ENCODE measurements at places on chromosomes 13 and 19.

DNA sequence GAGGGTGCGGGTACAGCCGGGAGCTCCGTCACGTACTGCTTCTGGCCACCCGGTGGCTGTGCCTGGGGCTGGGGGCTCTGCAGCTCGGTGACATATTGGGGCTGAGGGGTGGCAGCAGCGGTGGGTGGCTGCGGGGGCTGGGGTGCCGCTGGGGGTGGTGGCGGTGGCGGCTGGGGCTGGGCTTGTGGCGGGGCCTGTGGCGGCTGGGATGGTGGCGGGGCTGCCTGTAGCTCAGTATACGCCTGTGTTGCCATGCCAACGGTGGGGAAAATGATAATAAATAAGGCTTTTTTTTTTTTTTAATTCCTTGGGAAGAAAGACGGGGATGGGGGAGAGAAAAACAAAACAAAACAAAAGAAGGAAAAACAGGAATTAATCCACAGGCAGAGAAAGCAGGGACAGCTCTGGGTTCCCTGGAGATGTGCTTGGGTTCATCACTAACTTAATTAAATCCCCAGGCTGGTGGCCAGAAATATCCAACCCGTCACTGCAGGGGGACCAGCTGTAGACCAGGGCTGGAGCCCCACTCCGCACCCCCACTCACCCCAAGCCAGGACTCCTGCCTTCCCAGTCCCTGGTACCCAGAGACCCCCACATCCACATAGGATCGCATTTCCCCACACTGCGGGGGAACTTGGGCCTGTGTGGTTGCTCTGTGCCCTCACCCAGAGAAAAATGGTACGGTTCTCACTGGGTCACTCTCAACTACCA, 12.4 kb downstream of the RFX1 start:
- no peak for DNase-seq

DNA sequence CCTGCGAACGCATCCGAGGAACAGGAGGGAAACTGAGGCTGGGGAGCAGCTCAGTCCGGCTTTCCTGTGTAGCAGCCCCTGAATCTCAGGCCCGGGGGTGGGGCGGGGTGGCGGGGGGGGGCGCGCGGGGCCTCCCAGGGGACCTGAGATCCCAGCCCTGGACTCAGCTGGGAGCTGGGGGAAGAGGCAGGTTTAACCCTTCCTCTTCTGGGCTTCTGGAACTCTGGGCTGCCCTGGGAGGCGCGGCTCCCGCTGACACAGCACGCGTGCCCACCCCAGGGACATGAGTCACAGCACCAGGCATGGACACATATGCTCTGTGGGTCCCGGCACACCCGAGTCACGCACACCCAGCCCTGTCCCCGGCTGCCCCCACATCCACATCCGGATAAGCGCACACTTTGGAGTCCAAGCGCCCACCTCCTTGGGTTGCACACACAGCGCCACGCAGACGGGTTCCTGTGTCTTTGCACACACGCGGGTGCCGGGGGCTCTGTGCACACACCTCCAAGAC, 3.5 kb upstream of the CIRBP start:
- DNase-seq: no peak

DNA sequence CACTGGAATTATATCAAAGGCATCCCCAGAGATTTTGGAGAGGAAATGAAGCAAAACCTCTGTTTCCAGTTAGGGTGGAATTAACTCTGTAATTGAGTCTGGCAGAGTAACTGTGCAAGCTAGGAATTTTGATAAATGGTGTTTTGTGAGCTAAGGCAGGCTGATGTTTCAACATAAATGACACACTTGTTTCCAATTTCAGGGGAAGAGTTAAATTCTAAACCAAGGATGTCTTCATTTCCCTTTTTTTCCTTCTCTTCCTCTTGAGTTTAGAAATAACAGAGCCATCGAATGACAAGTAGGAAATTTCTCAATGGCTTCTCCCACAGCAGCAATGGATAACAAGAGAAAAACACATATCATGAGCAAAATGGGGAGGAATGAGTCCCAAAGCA, 131.2 kb downstream of the IRS2 start:
- DNase-seq: no peak

GRCh38 chr19:22545751-22546150, 88.4 kb upstream of the ZNF492 start:
- DNase-seq: no peak

All from BJ (cell line).